ENCODE measurements at places on chromosomes 7 and 10.

- DNase-seq: no peak
Observed at GRCh38 chr10:110771486-110771885, 100.2 kb upstream of the PDCD4 start.

- no peak for DNase-seq
Observed at GRCh38 chr7:159062569-159062968, 82.1 kb downstream of the VIPR2 start.

GRCh38 chr7:117750612-117751563, 122.4 kb downstream of the CTTNBP2 start:
- peak; percentile 40 for DNase-seq

DNA sequence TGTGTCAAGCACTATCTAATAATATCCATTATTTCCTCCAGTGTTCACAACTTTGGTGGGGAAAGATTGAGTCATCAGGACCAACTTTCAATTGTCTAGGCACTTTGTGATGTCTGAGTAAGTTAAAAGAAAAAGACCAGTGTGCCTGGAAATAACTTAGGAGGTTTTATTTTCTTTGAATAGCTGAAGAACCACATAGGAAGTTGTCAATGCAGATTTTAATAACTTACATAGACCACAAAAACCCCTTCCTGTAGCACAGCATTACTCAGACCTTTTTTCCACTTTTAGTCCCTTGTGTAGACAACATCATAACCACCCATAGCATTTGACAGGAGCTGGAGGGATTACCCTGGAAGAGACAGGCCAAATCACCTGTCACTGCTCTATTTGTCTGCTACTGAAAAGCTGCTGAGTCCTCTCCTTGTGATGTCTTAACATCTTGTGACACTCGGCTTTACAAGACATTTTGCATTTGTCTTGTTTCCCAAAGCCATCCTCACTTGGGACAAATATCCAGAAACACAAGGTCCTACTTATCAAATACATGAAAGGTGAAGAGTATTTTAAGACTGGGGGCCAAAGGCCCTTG, 241.5 kb upstream of the PTER start:
- DNase-seq: no peak

DNA sequence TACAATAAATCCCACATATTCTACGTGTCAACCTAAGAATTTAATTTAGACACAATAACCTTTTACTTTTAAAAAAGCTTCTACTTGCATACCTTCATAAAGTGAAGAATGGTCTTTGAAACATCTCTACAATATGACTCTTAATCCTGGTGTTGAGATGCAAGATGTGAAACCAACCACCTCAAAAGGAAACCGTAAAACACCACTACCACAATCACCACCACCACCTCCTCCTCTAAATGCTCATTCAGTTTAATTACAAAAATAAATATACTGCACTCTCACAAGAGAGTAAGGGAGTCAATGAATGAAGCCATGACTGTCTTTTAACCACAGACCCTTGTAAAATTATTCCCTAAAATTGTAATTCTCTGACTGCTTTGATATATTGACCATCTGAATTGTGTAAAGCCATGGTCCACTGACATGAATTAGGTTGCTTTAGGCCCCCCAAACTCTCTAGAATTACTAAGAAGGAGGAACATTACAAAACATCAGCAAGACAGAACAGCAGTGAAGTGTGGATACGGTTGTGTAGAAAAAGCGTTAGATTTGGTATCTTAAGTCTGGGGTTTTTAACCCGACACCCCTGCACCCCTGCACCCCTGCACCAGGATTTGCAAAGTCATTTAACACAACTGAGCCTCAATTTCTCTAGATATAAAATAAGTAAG, 171.4 kb downstream of the SFMBT2 start:
- DNase-seq: no peak

DNA sequence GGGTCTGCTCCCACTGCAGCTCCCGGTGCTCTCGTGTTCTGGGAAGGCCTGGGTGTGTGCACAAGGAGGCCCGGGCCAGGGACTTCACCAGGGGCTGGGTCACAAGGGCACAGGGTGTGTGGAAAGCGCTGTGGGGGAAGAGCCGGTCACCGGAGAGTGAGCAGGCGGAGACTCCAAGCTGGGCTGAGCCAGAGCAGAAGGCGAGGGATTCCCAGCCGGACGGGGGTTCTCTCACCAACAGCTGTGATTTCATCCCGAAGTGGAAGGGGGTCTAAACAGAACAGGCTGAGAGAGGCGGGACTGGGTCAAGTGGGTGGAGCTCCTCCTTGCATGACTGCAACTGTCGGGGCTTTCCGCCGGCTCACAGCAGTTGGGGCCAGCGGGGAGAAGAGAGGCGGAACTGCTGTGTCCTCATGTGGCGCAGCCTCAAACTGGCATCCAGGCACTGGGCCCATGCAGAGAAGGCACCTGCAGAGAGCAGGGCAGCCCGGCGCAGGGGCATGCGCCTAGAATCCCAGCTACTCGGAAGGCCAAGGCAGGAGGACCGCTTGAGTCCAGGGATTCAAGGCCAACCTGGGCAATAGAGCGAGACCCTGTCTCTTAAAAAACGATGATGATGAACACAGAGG, 7.6 kb upstream of the ORAI2 start:
- no peak for DNase-seq

GRCh38 chr10:93703066-93703465, 674 bp upstream of the FRA10AC1 start:
- DNase-seq: no peak

GRCh38 chr7:139746652-139747051, 31.1 kb downstream of the HIPK2 start:
- DNase-seq: no peak

- no peak for DNase-seq
Observed at GRCh38 chr10:60827791-60828488, 49.7 kb downstream of the CDK1 start.

All from COR-L47 (cell line).